Left colon (tissue), 2 donors: ENCODE measurements at places on chromosomes 12 and 14.

DNA sequence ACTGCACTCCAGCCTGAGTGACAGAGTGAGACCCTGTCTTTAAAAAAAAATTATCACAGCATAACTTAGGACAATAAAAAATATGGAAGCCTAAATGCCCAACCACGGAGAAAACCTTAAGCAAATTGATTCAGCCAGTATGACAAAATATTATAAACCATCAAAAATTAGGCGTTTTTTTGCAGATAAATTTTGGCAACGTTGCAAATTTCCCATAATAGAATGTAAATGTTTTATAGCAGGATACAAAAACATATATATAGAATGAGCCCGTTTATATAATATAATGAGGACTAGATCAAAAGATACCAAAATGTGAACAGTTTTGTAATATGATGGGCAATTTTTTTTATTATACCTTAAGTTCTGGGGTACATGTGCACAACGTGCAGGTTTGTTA, 6.8 kb upstream of the EML5 start:
- DNase-seq = no peak

- DNase-seq = no peak
Measured at GRCh38 chr14:52046376-52046917, 22.4 kb downstream of the NID2 start.

DNA sequence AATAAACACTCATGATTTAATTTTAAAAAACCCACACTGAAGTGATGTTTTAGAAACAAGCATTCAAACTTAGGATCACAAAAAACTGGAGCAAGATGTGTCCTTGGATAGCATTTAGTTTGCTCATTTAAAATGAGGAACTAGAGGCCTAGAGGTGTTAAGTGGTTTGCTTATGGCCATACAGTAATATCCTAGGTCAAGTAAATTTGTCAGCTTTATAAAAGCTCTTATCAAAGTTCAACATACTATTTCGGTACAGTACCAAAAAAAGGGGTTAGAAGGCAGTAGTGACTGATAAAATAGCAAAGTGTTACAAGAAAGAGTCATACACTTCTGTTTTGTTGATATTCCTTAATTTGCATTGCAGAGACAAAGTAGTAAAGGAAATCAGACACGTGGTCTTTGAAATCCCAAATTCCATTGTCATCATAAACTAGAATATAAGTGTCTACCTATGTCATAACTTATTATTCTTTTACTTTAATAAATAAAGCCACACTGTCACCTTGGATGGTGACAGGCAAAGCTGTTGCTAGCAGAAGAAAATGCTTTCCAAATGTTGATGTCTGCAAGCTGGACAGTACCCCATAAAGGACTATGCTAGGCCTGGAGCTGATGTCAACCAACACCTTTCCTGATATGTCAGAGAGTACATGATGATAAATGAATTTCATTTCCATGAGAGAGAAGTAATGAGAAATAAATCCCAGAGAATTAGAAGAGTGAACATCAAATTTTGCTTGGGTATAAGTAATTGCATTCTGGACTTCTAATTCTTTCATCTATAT, 17.6 kb upstream of the SRP54 start:
- no peak for DNase-seq

DNA sequence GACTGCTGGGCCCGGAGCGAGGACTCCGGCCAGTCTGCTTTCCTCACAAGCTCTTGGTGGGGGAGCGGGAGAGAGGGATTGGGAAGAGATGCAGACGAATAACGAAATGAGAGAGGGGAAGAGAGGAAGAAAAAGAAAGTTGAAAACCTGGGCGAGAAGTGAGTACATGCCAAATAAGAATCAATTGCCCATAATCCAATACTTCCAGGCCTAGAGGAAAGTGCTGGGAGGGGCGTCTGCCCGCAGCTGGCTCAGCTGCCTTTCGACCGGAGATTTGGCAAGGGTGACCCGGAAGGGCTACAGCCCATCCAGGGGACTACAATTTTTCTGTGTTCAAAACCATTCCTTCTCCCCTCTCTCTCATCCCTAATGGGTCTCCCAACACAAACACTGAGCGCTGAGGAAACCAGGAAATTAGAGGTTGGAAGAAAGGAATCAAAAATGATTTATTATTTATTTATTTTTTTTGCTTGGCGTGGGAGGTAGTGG, 4.9 kb downstream of the NKX2-1 start:
- no peak for DNase-seq
